ENCODE measurements at places on chromosomes 4 and X. TPM values are rescaled to one million over a fixed set of nuclear protein-coding genes. Genes with fewer than 3 reads are reported as not detected.
A peak's percentile ranks its signal among the peaks of the same experiment; 100 is the strongest.

- DNase-seq = no peak
These were observed 27.1 kb upstream of the STBD1 start for GRCh38 chr4:76279462-76279861.

- DNase-seq = no peak
These were observed 2.9 kb downstream of the ASMTL start for GRCh38 chrX:1449823-1450149.

- no peak for DNase-seq
These were observed 722.4 kb upstream of the TENM3 start for GRCh38 chr4:181520790-181521189.

Gene PDGFRA
- 71.0 TPM for total RNA-seq

DNA sequence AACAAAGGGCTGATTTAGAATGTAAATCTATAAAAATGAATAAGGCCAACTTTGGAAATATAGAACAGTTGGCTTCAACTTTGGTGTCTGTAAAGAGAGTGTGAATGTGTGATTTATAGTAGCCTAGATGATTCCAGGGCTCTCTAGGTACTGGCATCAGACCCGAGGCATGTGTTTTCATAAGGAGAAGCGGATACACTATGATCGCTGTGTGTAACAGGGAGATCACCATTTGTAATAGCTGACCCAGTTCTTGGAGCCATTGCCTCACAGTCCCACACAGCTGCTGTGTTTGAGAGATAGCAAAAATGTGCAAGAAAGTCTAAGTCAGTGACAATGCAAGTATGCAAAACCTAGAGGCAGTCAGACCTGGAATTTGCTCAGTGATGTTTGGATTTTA, 135.1 kb downstream of the REPS2 start:
- no peak for DNase-seq

- no peak for DNase-seq
These were observed 41.4 kb downstream of the ABHD18 start for GRCh38 chr4:128006592-128006991.

Gene SLC2A9
- 47.6 TPM for total RNA-seq

Gene ANTXR2
- total RNA-seq = 33.1 TPM

Gene AMTN
- not detected for total RNA-seq

Gene PPEF2
- total RNA-seq = not detected

DNA sequence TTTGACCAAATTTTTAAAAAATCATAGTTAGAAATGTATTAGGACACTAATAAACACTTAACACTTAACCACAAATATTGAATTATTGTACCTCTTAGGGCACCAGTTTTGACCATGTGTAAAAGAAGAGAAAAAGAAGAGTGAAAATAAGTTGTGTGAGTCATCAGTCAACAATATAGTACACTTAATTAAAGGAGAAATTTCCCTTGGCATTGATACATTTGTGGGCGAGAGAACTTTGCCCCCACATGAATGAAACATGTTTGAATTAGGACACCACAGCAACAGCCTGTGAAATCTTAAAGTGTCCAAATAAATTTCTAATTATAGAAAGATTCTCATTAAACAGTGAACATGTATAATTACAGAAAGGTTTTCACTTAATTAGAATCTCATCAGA, 1292.8 kb upstream of the TENM3 start:
- no peak for DNase-seq

- no peak for DNase-seq
These were observed 191.7 kb downstream of the PRDM5 start for GRCh38 chr4:120730777-120731320.

Gene CDX4
- not detected for total RNA-seq

GRCh38 chr4:8610858-8611616, 18.5 kb downstream of the CPZ start:
- no peak for DNase-seq

Gene ITGB1BP2
- 1.8 TPM for total RNA-seq

DNA sequence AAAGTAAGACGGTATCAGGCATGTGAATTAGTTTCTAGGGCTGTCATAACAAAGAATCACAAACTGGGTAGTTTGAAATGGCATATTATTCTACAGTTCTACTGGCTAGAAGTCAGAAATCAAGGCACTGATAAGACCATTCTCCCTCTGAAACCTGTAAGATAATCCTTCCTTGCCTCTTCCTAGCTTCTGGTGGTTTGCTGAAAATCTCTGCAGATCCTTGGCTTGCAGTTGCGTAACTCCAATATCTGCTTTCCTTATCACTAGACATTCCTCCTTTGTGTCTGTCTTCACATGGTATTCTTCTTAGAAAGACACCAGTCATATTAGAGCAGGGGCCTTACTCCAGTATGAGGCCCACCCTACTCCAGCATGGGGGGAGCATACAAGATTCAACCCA, 19.6 kb upstream of the LCORL start:
- DNase-seq = no peak

Gene ARL13A
- not detected for total RNA-seq

Gene GPR82
- total RNA-seq = 0.98 TPM

DNA sequence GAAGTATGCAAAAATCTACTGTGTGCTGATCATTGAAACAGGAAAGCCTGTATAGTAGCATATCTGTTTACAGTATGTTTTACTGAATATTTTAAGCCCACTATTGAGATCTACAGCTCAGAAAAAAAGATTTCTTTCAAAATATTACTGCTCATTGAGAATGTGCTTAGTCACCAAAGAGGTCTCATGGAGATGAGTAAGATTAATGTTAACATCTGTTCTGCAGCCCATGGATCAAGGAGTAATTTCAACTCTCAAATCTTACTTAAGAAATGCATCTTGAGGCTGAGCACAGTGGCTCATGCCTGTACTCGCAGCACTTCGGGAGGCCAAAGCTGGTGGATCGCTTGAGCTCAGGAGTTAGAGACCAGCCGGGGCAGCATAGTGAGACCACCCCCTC, 3.3 kb downstream of the RNF4 start:
- DNase-seq = no peak

Gene CT45A6
- total RNA-seq = not detected

- no peak for DNase-seq
These were observed 174.4 kb downstream of the RAB28 start for GRCh38 chr4:13309751-13310150.

GRCh38 chr4:61182915-61183314, 17.2 kb upstream of the ADGRL3 start:
- no peak for DNase-seq

GRCh38 chr4:182015893-182016292, 227.3 kb upstream of the TENM3 start:
- DNase-seq = no peak

DNA sequence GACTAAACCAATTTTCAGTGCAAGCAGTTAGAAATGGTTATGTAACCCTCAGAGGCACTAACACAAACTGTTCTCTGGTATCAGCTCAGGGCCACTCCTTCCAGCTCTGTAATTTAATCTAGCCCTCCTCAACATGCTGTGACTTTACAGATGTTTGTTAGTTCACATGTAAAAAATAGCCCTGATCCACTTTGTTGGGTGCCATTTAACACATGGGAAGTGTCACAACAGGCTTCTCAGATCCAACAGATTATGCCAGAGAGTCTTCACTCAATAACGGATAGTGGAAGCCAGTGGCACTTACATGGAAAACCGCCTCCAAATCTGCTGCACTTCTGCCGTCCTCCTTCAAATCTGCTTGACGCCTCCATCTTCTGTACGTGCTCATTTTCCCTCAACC, 51.6 kb downstream of the ATP8A1 start:
- peak; percentile 10 for DNase-seq

GRCh38 chr4:39699687-39700409, 1.9 kb downstream of the UBE2K start:
- DNase-seq = no peak

Gene KIAA1210
- 0.03 TPM for total RNA-seq

GRCh38 chrX:96771486-96771885, 86.8 kb downstream of the DIAPH2 start:
- DNase-seq = no peak

- DNase-seq = no peak
These were observed 274.1 kb upstream of the TENM3 start for GRCh38 chr4:181969151-181969550.

Gene SNX25
- 19.4 TPM for total RNA-seq

Data from kidney (tissue), 22 donors.